Naive B cell (primary cell): ENCODE measurements at places on chromosomes 2 and 18.
A peak's percentile ranks its signal among the peaks of the same experiment; 100 is the strongest.

- no peak for DNase-seq
These were observed 15.4 kb upstream of the STAT4 start for GRCh38 chr2:191166111-191166755.

GRCh38 chr18:79523736-79524180, 128.0 kb downstream of the NFATC1 start:
- DNase-seq: peak; percentile 89

DNA sequence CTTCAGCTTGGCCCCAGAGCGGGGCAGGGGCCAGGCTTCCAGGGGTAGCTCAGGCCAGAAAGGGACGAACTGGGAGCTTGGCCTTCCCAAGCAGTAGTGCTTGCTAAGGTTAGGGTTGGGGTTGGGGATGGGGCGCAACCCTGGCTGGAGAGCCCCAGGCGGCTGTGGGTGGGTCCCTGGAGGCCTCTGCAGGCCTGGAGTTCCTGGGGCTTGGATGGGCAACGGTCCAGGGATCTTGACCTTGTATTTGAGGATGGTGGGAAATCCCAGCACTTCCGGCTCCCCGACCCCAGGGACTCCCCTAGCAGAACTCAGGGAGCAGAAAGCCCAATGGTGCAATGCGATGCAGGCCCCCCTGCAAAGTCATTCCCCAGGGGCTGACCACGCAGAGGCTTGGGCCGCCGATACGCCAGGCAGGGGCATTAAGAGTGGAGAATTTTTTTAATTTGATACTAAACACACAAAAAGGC, 12.6 kb upstream of the MLPH start:
- no peak for DNase-seq

GRCh38 chr2:208607694-208608093, 201.1 kb downstream of the PTH2R start:
- DNase-seq: no peak

DNA sequence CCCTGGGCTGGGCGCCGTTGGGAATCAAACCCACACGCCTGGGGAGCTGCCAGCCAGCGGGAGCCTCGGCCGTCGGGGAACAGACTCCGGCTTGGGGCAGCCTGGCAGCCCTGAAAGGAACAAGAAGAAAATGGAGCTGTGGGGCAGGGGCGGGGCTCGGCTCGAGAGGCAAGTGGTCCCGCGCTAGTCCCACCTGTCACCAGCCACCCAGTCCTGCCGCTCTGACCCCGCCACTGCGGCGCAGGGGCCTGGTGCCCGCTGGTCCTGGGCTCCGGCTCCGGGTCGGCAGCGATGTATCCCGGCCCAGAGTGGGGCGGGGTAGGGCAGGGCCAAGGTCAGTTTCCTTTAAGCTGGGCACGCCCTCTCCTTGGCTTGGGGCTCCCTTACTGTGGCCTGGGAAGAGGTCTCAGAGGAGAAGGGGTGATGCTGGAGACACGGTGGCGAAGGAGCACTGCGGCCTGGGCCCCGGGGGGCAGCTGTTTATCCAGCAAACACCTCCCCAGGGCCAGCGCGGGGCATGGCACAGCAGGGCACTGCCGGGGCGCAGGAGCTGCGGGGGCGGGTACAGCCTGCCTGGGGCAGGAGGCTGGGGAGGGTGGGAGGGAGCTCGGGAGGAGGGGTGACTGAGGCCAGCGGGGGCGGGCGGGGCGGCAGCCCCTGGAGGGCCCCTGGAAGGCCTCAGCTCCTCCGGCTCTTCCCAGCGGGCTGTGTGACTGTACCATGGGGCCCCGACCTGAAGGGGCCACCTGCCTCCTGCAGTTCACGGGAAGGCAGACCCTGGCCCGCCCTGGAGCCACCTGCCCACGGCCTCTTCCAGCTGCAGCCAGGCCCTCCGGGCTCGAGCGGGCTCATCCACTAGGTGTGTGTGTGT, 15.6 kb downstream of the ODC1 start:
- DNase-seq: no peak

- DNase-seq: no peak
These were observed 156.6 kb upstream of the ID2 start for GRCh38 chr2:8525236-8525581.

- DNase-seq: no peak
These were observed 118.4 kb downstream of the MAP4K4 start for GRCh38 chr2:101815739-101816391.

GRCh38 chr2:67684991-67685390, 287.9 kb downstream of the ETAA1 start:
- DNase-seq: no peak

- no peak for DNase-seq
These were observed 15.5 kb downstream of the VIL1 start for GRCh38 chr2:218434456-218434855.

- DNase-seq: no peak
These were observed 192.1 kb upstream of the NCKAP5 start for GRCh38 chr2:133760376-133760775.

- DNase-seq: no peak
These were observed 40.2 kb downstream of the MBP start for GRCh38 chr18:77092104-77093066.

DNA sequence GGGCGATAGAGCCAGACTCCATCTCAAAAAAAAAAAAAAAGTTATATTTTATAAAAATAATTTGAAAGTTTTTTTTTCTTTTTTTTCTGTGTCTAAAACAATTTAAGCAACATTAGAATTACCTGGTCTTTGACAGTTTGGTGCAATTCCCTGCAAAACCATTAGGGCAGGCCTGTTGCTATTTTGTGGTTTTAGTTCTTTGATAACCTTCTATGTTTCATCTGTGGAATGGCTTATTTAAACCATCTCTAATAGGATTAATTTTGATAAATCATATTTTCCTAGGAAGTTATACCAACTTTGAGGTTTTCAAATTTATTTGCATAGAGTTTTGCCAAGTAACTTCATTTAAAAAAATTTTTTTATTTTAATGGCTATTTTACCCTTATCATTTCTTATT, 141.2 kb upstream of the TWIST2 start:
- no peak for DNase-seq

GRCh38 chr2:73112913-73113854, at the start of gene RAB11FIP5:
TSS of gene RAB11FIP5 (minus strand) at chr2:73112948. CDS start at chr2:73112777, 171 bp downstream.
- peak; percentile 80 for DNase-seq

DNA sequence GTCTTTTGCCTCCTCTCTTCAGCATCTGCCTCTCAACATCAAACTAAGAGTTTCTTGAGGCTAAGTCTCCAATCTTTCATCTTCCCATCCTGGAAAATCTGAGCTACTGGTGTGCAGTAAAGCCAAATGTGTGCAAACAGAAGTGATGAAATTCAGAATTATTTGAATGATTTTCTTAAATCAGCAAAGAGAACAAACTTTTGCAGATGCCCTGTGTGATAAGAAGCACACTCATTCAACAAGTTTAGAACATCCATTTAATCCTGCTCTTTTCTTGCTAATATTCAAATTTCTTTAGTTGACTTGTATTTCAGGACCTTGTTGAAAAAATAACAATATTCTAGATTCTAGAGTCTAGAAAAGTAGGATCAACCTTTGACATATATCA, 1374.9 kb upstream of the CELF4 start:
- DNase-seq: no peak

- DNase-seq: no peak
These were observed 117.6 kb upstream of the RASGRP3 start for GRCh38 chr2:33358878-33359277.

GRCh38 chr18:39942702-39943101, 2012.3 kb upstream of the PIK3C3 start:
- DNase-seq: no peak

DNA sequence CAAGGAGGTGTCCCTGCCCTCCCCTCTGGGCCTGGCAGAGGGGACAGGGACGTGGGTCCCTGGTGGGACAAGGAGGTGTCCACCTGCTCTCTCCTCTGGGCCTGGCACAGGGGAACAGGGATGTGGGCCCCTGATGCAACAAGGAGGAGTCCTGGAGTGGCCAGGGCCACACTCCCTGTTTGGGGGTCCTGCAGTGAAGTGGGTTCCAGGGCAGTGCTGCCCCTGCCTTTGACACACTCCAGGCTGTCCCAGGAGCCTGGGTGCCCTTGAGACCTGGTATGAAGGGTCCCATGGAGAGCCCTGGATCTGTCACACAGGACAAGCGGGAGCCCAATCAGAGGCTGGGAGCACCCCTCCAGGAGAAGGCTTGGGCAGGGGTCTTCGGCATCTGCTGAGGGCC, 75.8 kb upstream of the GPC1 start:
- no peak for DNase-seq

DNA sequence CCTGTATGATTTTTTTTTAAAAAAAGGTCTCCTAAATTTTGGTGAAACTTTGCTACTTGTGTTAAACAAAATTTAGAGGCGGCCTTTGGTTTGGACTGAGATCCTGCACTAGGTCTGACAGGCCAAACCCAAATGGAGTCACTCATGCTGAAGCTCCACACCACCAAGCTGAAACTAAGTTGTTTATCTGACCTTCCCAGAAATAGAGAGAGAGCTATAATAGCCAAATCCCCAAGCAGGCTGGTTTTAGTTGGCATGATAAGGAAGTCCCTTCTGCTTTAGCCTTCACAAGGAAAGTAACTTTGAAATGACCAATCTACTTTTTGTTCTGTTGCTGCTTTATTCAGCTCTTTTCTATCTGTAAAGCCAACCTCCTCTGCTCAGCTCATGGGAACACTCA, 17.1 kb upstream of the THUMPD2 start:
- no peak for DNase-seq

DNA sequence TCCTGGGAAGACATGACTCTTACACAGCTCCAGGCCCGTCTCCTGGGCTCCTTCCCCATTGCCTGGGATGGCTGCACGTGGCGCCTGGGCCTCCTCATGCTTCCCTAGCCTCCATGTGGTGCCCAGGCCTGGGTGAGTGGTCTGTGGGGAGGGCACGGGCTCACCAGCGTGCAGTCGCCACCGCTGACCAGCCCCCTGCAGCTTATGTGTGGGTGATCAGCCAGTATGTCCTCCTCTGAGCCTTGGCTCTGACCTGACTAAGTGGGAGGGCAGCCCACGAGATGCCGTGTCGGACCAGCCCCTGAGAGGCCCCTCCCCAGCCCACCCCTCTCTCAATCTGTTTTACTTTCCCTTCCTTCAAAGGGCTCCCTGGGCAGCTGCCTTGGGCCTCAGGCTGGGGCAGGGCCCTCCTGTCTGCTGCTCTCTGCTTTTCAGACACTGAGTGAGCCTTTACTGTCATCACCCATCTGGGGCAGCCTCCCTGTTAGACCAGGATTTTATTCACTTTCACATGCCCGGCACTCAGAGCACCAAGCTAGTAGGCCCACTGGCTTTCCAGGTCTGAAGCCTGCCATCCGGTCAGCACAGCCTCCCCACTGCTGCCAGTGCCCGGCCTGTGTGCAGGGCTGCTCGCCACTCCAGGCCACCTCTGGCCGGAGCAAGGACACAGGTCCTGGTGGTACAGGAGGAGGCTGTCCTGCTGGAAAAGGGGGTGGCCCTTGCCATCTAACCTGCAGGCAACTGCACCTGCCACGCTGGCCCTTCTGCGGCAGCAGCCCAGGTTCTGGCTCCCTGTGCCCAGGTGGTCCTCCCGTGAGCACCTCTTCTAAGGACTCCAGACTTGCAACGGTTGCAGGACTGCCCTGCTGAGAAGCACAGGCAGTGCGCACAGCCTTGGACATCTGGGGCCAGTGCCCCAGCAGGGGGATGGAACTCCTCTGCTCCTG, 84.9 kb upstream of the HPCAL1 start:
- DNase-seq: no peak

DNA sequence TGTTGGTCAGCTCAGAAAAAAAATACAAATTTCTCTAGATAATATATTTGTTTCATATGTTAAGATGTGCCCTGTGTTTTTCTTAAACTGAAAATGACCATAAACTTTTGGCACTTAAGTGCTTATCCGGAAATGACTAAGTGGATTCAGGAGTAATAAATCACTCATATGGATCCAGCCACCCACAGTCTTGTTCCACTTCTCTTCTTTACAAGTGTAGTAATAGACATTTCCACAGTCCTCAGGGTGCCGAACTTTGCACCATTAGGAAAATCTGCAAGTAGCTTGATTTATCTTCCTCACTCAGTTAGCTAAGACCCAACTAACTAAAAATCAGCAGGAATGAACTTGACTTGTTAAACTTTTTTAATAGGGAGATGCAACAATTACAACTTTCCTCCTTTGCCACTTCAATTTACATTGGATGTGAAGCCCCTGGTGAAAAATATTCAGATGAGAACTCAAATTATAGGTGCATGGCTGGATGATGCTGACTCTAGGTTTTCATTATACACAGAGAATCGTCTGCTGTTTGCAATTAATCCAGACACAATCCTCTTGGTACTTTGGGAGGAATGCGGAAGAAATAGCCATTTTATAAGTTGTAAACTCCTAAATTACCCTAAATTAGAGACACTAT, 322.5 kb downstream of the ARHGAP15 start:
- DNase-seq: no peak

- DNase-seq: no peak
These were observed 48.3 kb downstream of the TNS1 start for GRCh38 chr2:217954469-217954868.
